ENCODE measurements at places on chromosomes 7 and 10.
A peak's percentile ranks its signal among the peaks of the same experiment; 100 is the strongest.

DNA sequence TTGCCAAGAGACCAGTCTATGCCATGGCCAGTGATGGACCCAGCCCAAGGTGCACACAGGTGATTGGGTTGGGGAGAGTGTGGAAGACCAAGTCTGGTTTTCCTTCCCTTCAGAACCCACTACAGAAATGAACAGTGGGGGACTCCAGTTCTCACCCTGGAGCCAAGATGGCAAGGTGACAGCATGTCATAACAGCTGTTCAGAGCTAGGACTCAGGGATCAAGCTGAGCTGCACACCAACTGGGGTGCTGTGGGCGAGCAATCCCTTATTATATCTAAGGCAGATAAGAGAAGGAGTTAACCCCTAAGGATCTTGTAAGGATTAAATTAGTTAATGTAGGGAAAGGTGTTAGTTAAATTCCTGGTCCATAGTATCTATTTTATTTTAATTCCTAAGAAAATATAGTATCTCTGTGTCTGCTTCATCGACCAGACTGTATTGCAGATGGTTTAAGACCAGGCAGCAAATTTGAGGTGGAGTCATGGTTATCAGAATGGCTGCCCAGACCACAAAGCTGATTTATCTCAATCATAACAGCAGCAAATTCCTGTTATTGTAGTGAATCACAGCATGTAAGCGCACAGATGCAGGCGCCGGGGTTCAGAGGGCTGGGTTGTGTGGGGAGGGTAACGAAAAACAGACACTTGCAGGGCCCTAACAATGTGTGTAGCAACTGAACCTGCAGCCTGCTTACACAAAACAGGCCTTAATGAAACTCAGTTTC is 208.7 kb upstream of the ZNF32 start:
- DNase-seq, result no peak

GRCh38 chr10:75624638-75625037 is 193.2 kb downstream of the LRMDA start:
- no peak for DNase-seq

- no peak for DNase-seq
Measured at GRCh38 chr10:75110006-75110632, 1.3 kb upstream of the SAMD8 start.

GRCh38 chr7:50584386-50584785 is 19.2 kb upstream of the DDC start:
- no peak for DNase-seq

DNA sequence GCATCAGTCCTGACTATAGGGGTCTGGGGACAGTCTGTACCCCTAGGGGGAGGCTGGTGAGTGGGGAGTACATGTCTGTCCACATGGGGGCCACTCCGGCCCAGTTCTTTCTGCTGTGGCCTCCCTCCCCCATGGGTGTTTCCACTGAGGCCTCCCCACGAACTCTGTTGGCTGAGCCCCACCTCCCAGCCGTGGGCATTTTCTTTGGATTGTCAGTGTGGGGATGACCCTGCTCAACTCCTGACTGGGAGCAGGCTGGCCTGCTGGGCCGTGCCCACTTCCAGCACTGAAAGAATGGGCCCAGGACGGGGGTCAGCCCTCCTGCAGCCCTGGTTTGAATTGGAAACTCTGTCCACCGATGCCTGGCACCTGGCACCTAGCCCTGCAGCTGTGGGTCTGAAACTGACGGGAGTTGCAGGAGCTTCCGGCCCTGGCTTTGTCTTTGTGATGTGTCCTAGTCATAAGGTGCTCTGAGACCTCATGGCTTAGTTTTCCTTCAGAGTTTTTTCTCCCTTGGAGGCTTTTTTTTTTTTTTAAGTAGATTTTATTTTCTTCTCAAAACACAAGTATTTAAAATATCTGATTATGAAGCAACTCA is 46.5 kb downstream of the LHPP start:
- no peak for DNase-seq

- no peak for DNase-seq
Measured at GRCh38 chr7:107453388-107453787, 16.5 kb upstream of the GPR22 start.

GRCh38 chr10:35506741-35507140 is 98.4 kb upstream of the GJD4 start:
- no peak for DNase-seq

DNA sequence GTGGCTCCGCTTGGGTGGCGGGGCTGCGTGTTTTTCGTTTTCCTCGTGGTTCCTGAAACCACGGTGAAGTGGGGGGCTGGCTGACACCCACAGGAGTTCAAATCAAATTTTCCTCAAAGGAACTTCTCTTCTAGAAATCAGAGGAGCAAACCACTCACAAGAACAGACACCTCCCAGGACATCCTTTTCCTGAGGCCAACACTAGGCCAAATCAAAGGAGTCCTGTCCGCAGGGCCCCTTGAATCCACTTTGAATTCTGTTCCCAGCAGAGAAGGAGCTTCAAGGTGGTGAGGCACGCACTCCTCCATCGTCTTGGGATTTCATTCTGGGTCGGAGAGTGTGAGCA is 29.9 kb upstream of the ZNF273 start:
- DNase-seq, result no peak

DNA sequence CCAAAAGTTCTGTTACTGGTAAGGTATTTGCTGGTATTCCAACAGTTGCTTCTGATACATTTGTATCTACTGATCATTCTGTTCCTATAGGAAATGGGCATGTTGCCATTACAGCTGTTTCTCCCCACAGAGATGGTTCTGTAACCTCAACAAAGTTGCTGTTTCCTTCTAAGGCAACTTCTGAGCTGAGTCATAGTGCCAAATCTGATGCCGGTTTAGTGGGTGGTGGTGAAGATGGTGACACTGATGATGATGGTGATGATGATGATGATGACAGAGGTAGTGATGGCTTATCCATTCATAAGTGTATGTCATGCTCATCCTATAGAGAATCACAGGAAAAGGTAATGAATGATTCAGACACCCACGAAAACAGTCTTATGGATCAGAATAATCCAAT is 131.0 kb downstream of the AASS start:
- DNase-seq, result no peak

DNA sequence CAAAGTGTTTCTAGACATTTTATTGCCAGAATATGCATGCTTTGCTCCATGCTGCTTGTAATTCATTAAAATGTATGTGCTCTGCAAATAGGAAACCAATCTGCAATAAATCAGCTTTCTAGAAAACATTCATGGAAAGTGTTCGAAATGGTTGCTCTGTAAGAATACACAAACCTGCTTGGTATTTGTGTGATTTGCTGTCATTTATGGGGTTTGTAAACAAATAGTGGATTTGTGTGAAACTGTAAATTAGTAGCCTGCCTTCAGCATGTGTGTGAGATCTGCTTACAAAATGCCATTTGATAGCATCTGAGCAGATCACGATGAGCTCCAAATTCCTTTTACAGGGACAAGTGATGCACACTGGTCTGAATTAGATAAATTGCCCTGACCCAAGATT is 219.0 kb upstream of the CSTF2T start:
- no peak for DNase-seq

GRCh38 chr10:103514244-103514643 is 20.7 kb downstream of the NEURL1 start:
- no peak for DNase-seq

DNA sequence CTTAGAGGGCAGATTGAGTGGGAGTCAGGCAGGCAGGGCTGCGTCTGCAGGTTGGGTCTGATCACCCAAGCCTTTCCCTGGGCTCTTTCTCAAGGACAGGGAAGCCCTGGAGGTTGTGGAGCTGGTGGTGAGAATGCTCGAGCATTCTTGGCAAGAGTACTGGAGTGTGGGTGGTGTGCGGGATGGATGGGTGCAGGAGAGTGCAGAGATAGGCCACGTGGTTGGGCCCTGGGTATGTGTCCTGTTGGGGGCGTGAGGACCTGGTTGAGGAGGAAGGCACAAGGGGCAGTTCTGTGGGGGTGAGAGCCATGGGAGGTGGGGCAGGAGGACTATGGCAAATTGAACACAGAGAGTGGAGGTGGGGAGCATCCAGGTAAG is 135.9 kb downstream of the PTPN20 start:
- no peak for DNase-seq

- DNase-seq, result no peak
Measured at GRCh38 chr10:54667136-54667535, 133.9 kb downstream of the PCDH15 start.

GRCh38 chr10:8034466-8035005 is 20.0 kb upstream of the GATA3 start:
- DNase-seq, result no peak

- DNase-seq, result peak; percentile 93
Measured at GRCh38 chr10:73730153-73730906, 13.8 kb upstream of the SEC24C start.

DNA sequence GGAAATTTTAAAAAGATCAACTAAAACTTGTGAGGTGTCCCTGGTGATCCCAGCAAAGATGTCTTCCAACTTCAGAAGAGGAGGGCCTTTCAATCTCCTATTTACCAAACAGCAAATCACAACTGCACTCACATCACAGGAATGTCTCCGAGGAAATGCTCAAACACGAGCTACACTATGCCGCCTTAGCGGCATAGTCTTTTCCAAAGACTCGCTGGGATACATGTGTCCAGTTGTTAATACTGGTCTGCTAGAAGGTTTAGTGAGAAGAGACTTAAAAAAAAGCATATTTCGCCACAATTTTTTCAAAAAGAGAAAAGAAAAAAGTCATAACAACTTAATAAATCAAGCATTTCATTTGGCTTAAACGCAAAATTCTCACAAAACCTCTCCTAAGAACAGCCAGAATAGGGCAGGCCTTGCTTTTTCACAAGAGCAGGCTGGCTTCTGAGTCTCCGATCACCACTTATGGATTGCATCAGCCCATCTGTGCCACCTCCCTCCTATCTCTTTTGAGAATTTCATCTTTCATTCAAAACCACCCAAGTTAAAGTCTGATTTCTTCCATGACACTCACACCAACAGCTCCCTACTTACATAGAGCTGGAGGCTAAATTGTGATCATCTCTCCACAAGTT is 66.1 kb downstream of the GNA12 start:
- DNase-seq, result no peak

DNA sequence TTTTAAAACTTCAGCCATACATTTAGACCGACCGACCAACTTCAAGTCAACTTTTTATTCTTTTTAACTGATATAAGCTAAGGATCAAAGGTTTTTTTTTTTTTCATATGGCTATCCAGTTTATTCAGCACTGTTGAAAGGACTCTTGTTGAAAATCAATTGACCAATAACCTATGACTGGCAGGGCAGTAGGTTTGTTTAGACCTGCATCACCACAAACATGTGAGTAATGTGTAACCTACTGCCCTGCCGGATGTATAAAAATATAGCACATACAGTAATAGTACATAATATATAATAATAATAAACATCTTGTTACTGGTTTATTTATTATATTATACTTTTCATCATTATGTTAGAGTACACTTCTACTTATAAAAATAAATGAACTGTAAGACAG is 434.6 kb upstream of the SEMA3A start:
- no peak for DNase-seq

DNA sequence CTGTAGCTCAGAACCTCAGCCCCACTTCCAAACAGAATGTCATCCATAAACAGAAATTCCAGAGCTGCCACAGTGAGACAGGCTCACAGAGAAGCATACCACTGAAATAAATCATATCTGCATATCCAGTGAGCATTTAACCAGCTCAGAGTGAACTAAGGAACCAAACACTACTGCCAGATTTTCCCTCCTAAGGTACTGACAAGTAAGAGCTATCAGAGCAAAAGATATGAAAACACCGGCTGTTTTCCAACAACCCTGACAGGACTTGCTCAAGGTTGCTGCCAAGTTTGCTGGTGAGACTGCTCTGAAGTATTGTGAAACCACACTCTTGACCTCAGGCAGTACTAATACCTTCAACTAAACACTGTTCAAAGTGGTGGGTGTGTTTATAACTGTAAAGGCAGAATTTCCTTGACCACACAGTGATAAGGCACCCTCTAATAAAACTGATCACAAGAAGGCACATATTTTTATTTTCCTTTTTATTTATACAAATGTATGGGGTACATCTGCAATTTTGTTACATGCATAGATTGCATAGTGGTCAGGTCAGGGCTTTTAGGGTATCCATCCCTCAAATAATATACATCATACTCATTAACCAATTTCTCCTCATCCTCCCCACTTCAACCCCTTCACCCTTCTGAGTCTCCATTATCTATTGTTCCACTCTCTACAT is 18.3 kb downstream of the SGMS1 start:
- DNase-seq, result no peak

DNA sequence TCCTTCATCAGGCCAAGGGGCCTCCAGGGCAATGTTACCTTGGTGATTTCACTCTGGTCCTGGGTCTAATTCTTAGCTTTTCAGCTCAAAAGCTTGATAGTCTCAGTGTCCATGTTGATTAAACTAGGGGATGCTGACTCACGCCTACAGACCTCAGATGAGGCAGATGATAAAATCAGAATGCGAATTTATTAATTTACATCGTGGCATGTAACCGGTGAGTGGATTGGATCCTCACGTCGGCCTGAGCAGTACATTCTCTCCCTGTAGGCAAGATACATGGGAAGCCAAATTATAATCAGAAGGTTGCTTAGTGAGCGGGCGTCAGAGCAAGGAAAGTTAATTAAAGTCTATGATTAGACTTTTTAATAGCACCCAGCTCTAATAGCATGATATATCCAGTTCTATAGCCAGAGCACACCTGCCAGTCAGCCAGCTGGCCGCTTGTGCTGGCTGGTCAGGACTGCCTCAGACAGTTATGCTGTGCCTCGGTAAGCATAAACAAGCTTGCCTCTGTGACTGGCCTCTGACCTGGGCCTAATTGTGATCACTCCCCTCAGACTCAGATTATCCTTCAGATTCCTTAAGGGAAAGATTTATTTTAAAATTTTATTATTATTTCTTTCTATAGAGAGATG is 20.2 kb upstream of the CPA5 start:
- no peak for DNase-seq

DNA sequence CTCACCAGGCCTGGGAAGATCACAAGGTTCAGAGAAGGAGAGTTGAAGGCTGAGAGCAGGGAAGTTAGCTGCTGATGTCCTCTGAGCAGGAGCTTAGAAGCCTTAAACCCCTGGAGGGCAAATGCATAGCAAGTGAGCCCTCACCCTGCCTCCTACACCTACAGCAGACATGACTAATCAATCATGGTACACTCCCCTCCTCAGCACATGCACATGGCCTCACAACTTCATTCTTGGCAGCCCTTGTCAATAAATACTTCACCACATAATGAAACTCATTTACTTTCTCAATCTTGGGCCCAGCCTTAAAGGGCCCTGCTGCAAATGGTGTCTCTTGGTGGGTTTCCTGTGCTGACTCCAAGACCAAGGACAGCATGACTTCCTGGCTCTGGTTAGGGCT is 12.9 kb downstream of the MMRN2 start:
- DNase-seq, result peak; percentile 6

- no peak for DNase-seq
Measured at GRCh38 chr10:78752221-78752620, 316.5 kb upstream of the ZMIZ1 start.

All from HAP-1 (cell line).